ENCODE measurements at places on chromosomes 16 and 17. TPM values are rescaled to one million over a fixed set of nuclear protein-coding genes. Genes with fewer than 3 reads are reported as not detected.

The DNAI2 gene
- total RNA-seq, result 0.45 TPM

The HAS3 gene
- total RNA-seq, result 0.11 TPM

The AKTIP gene
- 24.4 TPM for total RNA-seq

The KRT13 gene
- not detected for total RNA-seq

The TMEM92 gene
- total RNA-seq, result not detected

DNA sequence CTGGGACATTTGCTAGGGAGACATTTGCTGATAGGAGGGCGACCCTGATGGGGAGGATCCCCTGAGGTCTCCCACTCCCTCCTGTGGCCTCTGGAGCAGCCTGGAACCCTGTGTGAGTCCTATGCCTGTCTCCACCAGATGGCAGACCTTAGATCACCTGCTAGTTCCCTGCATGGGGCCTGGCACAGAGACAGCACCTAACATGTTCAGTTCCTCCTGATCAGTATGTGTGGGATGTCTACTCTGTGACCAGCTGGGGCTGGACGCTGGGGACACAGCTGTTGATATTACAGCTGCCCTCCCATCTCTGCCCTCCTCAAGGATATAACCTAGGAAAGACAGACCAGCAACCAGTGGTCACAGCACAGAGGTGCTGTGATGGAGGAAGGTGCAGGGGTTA is 1.1 kb upstream of the ADCY7 start:
- peaks cover 62% of the 10 kb centered on the region for H3K4me1 ChIP-seq
- no peaks in the 10 kb centered on the region for H3K27me3 ChIP-seq
- peak; percentile 57 for DNase-seq
- H3K4me3 ChIP-seq, result peak overlapping the region; percentile 22
- H3K36me3 ChIP-seq, result peaks cover 20% of the 10 kb centered on the region

- peaks cover 31% of the 10 kb centered on the region for H3K4me1 ChIP-seq
- H3K4me3 ChIP-seq, result no peak overlapping the region
- no peak overlapping the region for H3K27ac ChIP-seq
- H3K27me3 ChIP-seq, result peaks cover 4% of the 10 kb centered on the region
These were observed 11.1 kb upstream of the ATP2C2 start for GRCh38 chr16:84357191-84357651.

DNA sequence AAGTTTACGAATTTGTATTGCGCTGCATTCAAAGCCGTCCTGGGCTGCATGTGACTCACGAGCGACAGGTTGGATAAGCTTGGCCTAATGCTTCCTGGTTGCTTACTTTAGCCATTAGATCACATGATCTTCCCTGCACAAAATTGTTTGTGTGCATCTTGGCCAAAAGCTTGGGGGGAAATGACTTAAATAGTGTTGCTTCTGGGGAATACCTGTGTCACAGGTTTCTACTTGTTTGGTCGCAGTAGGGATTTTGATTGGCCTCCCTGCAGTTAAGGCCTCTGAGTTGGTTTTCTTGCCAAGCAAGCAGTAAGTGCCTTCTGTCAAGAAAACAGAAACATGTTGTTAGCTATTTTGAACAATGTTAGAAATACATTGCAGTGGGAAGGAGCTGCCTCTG is 39.6 kb upstream of the DUSP14 start:
- H3K27me3 ChIP-seq, result no peaks in the 10 kb centered on the region
- no peak overlapping the region for H3K4me3 ChIP-seq
- DNase-seq, result no peak
- peaks cover 4% of the 10 kb centered on the region for H3K4me1 ChIP-seq
- no peak overlapping the region for H3K27ac ChIP-seq

GRCh38 chr16:12025926-12026325 is 49.4 kb downstream of the SNX29 start:
- H3K27ac ChIP-seq, result no peak overlapping the region
- no peak for DNase-seq
- no peak overlapping the region for H3K4me3 ChIP-seq
- no peaks in the 10 kb centered on the region for H3K27me3 ChIP-seq
